ENCODE measurements at places on chromosomes 7 and 10.

DNA sequence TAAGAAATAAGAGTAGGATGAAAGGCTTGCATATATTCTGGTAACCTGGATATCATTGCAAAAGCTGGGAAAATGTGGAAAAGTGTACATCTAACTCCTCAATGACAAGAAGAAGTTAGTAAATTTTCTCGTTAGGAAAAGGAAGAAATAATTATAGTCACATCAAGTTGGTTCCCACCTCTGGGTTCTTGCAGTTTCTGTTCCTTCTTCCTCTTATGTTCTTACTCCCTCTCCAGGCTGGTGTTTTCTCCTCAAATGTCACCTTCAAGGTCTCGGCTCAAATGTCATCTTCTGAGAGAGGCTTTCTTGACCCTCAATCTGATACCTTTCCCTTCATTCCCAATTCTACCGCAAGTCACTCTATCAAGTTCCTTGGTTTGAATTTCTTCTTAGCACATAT, 64.4 kb downstream of the ENTPD1 start:
- no peak for DNase-seq

GRCh38 chr7:77252506-77252905, 52.9 kb upstream of the FGL2 start:
- DNase-seq, result no peak

- peak; percentile 74 for DNase-seq
These were observed 10.0 kb upstream of the LRRC4 start for GRCh38 chr7:128041203-128041602.

DNA sequence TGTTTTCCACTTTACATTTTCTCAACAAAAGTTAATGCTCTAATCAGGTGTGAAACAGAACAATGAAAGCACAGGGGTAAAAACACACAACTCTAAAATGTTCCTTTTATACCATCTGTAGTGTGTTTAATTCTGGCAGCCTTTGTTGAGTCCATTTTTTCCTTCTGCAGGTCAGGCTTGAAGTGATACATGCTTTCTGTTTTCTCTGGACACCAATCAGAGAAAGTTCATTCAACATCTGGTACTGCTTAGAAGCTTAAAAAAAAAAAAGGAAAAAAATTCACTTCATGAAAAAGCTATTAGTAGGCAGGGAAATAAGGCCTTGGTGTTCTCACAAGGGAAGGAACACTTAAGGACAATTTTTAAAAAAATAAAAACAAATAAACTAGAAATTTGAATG, 231.3 kb upstream of the RHOBTB1 start:
- no peak for DNase-seq

- DNase-seq, result no peak
These were observed 354.3 kb downstream of the KCNMA1 start for GRCh38 chr10:77283326-77283725.

DNA sequence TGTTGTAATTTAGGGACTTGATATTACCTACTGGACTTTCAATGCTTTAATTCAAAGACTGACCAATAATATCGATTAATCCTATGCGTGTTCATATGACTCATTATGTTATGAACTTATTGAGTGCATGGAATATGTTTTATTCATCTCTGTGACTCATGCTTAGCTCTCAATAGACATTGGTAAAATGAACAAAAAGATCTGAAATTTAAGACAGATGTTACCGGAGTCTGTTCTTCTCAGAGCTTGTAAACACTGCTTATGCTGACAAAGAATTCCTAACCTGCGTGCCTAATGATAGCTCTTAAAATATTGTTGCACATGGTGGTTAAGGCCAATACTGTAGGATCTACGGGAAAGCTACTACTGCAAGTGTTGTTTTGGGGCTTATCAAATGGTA, 131.5 kb upstream of the ACBD5 start:
- DNase-seq, result no peak

DNA sequence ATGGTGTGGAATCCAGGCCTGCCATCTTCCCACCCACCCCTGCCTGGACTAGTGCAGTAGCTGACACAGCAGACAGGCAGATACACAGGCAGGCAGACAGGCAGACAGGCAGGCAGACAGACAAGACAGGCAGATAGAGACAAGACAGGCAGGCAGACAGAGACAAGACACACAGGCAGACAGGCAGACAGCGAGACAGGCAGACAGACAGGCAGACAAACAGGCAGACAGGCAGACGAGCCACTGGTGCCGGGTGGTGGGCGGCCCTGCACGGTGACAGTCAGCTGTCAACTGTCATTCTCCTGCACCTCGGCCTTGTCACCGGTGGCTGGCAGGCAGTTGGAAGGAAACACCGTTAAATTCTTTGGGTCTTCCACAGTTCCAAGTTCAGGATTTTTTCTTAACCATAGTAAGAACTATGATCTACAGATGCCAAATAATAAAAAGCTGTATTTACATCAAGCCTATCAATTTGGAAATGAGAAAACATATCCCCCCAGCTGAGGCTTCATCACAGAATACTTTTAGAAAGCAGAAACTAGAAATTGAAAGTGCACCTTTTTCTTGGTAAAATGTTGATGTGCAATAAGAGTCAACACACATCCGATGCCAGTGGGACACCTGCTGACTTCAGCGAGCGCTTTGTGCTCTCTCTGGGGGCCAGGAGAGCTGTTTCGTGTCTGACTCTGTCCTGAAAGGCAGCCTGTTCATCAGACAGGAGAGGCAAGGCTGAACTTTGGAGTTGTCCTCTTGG, 250.4 kb downstream of the DNAJB6 start:
- DNase-seq, result no peak

- DNase-seq, result no peak
These were observed 4.0 kb downstream of the HECW1 start for GRCh38 chr7:43116451-43116850.

- DNase-seq, result peak; percentile 67
These were observed 42.5 kb downstream of the ABLIM1 start for GRCh38 chr10:114615600-114616007.

DNA sequence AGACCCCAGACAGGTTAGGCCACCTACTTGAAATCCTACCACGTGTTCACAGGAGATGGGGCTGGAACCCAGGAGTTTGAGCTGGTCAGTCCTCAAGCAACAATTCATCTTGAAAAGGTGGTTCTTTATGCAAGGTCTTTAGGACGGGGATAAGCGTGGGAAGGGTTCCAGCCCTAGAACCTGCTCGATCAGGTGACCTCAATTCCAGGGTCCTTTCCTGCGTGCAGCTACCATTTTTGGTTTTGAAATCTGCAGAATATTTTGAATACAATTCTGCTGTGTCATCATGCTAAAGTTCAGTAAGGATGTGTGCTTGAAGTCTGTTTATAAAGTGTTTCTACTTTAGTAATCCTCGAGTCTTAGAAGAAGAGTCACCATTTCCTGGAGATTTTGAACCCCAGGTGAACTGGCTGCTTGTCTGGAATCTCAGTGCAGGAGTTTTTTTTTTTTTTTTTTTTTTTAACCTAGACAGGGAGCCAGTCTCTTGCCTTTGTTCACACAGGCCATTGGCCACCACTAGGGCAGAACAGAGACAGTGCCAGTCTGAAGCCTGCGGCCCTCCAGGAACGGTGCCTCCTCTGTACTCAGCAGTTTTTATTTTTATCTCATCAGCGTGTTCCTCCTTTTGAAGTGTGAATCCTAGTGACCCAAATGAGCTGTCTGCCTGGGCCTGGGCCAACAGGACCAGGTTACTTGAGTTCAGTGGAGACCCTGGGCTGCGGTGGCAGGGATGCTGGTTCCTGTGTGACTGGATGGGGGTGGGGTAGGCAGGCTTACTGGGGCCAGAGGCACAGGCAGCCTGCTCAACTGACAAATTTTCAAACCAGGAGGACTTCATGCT, 54.6 kb downstream of the EEPD1 start:
- DNase-seq, result peak; percentile 25

All from mammary epithelial cell (primary cell).